Memory B cell (primary cell): ENCODE measurements at places on chromosomes 5 and 9.

DNA sequence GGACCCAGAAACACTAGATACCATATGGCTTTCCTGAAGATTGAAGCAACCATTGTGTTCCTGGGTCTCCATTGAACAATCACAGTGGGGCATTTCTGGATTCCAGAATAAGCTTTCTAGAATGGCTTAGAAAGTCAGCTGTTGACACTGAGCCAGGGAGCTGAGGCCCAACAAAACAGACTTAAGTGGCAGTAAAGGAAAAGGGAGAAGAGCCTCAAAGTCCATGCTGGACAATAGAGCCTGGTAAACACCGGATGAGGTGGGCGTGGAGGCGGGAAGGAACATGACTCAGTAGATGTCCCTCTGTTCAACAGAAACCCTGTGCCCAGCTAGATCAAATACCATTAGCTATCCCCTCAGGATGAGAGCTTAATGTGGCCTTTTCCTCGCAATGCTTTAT is 14.8 kb downstream of the SPARC start:
- DNase-seq = no peak

DNA sequence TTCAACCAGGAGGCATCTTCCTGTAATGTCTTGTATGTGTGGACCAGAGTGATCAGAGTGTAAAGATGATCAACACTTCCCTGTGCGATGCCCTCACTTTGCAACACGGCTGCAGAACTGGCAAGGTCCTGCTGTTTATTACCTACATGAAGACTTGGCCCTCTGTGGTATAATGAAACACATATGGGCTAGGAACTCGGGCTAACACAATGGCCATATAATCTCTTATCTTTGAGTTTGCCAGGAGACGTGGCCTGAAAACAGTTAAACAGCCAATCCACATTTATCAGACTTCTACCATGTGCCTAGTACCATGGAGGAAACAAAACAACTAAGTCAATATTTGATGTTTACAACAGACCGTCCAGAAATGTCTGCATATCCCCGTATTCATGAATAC is 145.5 kb downstream of the ZNF462 start:
- no peak for DNase-seq

- no peak for DNase-seq
These were observed 65.8 kb downstream of the SETX start for GRCh38 chr9:132288966-132289365.

DNA sequence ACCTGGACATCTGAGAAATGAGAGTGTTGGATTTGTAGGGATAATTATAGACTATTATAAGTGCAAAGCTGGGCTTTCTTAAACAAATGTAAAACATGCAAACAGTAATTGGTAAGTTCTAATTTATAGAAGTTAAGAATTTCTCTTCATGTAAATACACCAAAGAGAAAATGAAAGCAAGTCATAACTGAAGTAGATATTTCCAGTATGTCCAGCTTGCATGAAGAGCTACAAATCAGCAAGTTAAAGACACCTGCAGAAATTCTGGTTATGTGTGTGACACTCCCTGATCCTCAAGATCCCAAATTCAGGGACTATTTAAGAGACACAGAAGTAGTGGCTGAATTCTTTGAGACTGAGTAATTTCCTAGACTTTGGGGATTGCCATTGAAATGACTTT is 308.9 kb downstream of the TLE4 start:
- DNase-seq = no peak

- DNase-seq = no peak
These were observed 133.1 kb upstream of the POU5F2 start for GRCh38 chr5:93874491-93874890.

GRCh38 chr9:83633255-83633654 is 10.3 kb downstream of the IDNK start:
- no peak for DNase-seq

- no peak for DNase-seq
These were observed 70.6 kb downstream of the SPIN1 start for GRCh38 chr9:88458716-88459465.

GRCh38 chr5:144183254-144183889 is 12.7 kb downstream of the KCTD16 start:
- DNase-seq = no peak

GRCh38 chr5:180494510-180495181 is 467 bp downstream of the CNOT6 start:
- DNase-seq = no peak
